Esophagus squamous epithelium (tissue), 5 donors: ENCODE measurements at places on chromosomes 5 and 9. TPM values are rescaled to one million over a fixed set of nuclear protein-coding genes. Genes with fewer than 3 reads are reported as not detected.

- DNase-seq: no peak
Observed at GRCh38 chr5:53037141-53037859, 48.1 kb downstream of the ITGA2 start.

- no peak for DNase-seq
Observed at GRCh38 chr9:28770827-28771226, 1197.5 kb upstream of the C9orf72 start.

DNA sequence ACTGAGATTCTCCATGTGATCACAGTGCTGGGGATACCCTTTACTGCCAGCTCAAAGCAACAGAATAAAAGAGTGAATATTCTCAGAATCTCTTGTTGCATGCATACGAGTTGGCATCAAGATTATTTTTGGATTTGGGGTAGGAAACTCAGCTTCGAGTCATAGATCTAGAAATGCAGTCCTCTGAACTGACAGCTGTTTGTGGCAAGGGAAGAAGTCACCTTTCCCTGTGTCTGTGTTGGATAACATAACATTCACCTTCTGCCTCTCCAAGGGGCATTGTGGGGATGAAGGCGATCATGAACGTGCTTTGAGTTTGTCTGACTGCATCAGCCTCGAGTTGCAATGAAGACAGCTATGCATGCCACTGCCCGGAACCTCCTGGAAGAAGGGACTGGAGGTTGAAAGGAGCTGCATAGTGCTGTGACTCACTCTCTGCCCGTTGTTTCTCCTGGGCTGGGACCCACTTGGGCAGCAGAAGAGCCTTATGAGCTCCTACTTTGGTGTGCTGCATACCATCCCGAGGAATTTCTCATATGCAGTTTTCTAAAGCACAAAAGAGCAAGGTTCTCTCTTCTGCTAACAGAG lies 231.7 kb downstream of the ARHGAP26 start:
- DNase-seq: no peak

DNA sequence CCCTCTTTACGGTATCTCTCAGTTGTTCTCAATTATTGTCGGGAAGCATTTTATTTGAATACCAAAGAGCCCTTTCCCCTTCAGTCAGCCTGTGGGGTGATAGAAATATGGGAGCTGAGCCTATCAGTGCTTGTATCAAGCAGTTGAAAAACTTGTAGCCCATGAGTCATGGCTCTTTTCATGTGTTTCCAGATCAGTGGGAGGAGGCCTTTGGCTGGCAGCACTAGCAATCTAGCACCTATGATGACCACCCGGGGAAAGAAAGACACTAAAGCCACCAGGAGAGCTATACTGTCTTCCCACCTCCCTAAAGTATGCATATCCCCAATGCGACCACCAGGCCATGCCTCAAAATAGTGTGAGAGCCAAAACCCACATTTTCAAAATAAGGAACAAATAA lies 696.9 kb upstream of the C9orf72 start:
- DNase-seq: no peak

DNA sequence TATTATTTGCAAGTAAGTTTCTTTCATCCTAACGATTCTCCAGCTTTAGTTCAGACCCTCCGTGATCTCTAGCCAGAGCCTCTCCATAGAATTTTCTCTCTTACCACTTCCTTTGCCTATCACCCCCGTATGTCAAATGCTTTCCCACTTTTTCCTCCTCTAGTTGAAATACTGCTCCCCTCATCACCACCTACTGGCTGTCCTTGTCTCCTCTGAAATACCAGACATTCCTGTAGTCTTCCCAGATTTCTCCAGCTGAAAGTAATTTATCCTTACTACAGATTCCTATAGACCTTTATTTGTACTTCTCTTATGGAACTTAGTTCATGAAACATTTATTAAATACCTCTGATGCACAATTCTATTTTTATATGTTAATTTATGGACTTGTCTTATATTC lies 36.0 kb upstream of the GLIPR2 start:
- DNase-seq: no peak

DNA sequence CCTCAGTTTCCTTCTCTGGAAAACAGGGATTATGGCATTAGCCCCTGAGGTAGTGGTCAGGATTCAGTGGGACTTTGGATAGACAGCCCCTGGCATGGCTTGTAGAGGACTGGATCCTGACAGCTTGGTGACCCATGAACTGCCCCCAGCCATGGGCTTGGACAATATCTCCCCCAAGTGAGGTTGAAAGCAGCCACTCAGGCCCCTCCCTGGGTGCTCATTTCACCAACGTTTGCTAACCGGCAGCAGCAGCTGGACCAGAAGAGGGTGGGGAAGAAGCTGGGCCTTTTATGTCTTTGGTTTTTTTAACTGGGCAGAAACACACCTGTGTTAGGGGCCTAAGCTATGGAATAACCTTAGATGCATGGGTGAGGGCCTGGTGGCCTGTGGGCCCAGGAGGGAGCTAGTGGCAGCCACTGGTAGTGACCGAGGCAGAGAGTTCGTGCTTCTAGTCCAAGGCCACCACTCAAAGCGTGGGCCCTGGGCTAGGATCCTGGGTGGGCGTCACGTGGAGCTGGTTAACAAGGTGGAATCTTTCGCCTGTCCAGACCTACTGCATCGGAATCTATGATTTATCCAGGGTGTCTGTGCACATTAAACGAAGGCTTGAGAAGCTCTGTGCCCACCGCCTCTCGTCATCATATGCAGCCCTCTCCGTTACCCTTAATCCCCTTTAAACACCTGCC lies 1.9 kb downstream of the SLC2A8 start:
- no peak for DNase-seq

- DNase-seq: no peak
Observed at GRCh38 chr9:93897075-93897970, 57.8 kb downstream of the BARX1 start.

- DNase-seq: no peak
Observed at GRCh38 chr9:7783635-7784063, 15.9 kb downstream of the DMAC1 start.

DNA sequence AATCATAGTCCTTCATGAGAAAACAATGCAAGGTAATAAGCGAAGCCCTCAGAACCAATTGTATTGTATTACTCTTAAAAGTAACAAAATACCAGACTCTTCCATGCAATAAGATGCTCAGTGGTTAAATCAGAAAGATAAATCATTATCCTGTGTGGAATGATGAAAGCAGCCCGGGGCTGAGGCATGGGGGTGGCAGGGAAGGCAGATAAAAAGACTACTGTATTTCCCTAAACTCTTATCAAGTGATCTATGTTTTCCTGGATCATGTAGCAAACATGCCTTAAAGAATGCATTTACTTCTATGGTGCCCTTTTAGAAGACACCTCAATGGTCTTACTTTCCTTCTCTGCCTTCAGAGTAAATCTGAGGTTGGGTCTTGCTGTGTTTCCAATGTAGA lies 105.6 kb upstream of the DAPK1 start:
- no peak for DNase-seq

GRCh38 chr5:134458234-134459009 lies 46.7 kb upstream of the CDKN2AIPNL start:
- no peak for DNase-seq

GRCh38 chr5:142686210-142686734 lies 382 bp upstream of the FGF1 start:
- DNase-seq: no peak

DNA sequence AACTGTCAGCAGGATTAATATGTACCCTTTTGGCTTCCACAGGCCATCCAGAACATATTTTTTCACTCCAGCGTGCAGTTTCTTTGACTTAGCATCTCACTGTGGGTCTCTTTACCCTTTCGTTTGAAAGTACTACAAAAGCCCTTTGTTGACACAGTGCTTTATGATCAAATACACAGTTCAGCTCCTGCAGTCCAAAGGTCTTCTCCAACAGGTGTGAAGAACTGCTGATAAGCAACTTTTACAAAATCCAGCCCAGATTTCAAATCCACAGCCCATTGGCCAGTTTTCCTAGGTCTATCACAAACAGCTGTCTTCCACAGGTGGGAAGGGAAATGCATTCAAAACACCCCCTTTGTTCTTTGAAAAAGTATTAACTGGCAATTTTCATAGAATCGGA lies 54.8 kb downstream of the MYO10 start:
- no peak for DNase-seq

- DNase-seq: no peak
Observed at GRCh38 chr9:28272127-28272526, 698.8 kb upstream of the C9orf72 start.

DNA sequence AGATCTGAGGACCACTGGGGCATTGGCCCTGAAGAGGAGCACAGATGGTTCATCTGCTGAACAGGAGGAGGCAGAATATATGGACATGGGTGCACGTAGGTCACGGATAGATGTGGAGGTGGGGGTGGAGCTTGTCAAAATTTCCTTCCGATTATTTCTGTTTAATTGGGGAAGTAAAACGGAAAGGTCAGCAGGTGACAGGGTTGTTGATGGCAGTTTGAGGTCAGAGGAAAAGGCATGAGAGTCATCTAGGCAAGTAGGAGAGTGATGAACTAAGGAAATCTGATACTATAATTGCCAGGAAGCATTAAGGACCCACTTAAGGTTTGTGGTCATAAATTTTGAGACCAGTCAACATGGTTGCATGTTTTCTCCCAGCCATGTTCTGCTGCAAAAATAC lies 8.4 kb upstream of the FAM81B start:
- no peak for DNase-seq

DNA sequence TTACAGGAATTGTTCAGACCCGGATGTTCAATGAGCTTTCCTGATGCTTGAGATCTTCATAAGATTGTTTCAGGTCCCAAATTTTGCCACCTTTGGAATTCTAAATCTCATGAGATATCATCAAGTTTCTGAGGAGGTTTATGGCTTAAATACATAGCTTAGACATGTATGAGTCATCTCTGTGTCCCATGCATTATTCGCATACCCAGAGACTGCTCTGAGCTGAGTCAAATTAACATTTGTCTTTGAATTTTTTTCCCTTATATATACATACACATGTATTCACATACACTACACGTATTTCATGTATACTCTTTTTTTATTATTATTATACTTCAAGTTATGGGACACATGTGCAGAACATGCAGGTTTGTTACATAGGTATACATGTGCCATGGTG lies 744.6 kb downstream of the BRINP1 start:
- no peak for DNase-seq

DNA sequence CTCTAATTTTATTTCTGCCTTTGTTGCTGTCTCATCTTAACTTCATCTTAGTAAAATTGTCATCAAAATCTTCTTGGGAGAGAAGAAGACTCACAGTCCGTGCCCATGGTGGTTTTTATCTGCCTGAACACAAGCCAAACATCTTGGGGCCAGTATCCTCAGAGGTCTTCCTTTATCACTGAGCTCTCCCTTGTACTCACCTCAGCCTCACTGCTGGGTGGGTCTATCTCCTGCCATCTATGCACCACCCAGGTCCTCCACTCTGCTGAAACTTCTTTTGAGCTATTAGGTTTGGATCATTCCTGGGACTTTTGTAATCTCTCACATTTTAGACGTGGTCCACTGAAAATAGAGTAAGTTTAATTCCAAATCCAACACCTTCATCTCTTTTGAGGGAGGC lies 116.3 kb upstream of the EPB41L4A start:
- DNase-seq: no peak

DNA sequence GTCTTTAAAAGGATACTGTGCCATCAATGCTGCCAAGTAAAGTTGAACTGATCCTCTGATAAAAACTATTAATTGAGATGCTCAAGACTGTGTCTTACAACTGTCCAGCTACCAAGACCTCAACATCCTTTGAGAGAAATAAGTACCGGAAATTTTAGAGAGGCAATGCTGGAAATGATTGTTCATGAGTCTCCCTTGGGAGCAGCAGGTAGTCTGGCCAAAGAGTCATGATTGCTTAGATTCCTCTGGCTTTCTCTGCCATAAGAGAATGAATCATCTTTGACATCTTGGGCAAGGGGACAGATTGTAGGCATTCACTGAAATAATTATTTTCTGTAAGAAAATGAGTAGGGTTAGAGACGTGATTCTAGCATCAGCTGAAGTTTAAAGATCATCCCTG lies 466.6 kb upstream of the DAB2 start:
- no peak for DNase-seq

GRCh38 chr9:129667850-129668249 lies 2.4 kb downstream of the PRRX2 start:
- DNase-seq: no peak

Gene F2RL2
- total RNA-seq: 0.76 TPM

Gene ANKRD18B
- 3.8 TPM for total RNA-seq

Gene SMIM15
- 33.6 TPM for total RNA-seq

Gene CEL
- total RNA-seq: 7.6 TPM

Gene PROB1
- total RNA-seq: 1.8 TPM

Gene PLPP7
- total RNA-seq: 0.40 TPM

Gene FOXD4L3
- total RNA-seq: 0.31 TPM

Gene FOXD4
- total RNA-seq: not detected

Gene FGD3
- total RNA-seq: 5.1 TPM
